ENCODE measurements at places on chromosomes 7 and 10.

DNA sequence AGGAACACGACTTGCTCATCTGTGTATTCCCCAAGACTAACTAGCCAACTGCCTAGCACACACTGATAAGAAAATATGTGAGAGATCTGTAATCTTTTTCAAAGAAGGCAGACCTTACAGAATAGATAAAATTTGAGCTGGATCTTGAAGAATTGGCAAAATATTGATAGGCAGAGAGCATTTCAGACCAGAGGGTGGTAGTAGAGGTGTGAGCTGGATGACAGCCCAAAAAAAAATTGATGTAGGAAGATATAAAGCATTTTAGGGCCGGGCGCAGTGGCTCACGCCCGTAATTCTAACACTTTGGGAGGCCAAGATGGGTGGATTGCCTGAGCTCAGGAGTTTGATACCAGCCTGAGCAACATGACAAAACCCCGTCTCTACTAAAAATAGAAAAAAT is 1.2 kb upstream of the ZNF746 start:
- DNase-seq: no peak

- DNase-seq: no peak
Measured at GRCh38 chr7:255721-256361, 34.1 kb upstream of the FOXL3 start.

- DNase-seq: no peak
Measured at GRCh38 chr7:945556-946255, 8.8 kb downstream of the ADAP1 start.

DNA sequence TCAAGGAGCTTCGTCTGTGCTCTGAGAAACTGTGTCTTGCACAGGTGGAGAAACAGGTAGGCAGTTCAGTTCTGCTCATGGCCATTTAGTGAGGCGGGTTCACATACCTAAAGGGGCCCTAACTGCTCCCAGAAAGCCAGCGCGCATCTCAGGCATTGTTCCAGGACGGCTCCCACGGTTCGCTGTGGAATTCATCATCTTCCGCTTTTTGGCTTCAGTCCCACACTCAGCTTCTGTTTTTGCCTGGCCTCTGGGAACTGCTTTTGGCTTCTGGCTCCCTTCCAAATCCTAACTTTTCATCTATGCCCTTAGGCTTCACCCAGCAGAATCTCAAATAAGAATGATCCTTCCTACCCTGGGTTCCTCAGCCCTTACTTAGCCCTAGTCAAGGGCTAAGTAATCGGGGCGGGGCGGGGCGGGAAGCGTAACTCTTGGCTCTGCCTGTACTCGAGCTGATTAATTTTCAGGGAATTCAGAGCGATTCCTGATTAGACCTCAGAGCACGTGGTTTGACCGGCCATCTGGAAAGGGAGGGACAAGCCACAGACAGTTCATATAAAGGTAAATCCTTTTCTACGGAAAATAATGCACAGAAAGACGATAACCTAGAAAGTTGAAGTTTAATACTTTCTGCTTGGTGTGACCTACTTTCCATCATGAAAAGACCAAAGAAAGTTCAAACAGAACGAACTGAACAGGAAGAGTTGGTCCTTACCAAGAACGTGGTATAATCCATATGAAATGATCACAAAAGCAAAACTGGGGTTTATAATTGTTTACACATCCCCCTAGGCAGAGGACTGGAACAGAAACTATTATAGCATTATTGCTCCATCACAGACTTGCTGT is 105.7 kb downstream of the ST8SIA6 start:
- DNase-seq: no peak

DNA sequence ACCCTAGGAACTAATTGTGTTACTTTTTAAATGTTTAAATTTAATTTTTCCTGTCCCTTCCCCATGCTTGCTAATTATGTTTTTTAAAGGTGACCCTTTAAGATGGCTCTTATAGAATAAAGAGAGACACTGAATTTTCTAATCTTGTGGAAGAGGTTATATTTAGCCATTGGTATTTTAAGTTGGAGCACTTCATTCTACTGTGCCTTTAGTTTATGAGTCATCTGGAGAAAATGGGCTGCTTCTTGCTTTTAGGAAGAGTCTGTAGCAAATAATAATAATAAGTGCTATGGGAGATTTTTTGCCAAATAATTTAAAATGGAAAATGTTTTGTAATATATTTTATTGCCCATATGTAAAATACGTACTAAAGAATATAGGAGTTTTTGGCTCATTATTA is 139.7 kb downstream of the ADK start:
- no peak for DNase-seq

DNA sequence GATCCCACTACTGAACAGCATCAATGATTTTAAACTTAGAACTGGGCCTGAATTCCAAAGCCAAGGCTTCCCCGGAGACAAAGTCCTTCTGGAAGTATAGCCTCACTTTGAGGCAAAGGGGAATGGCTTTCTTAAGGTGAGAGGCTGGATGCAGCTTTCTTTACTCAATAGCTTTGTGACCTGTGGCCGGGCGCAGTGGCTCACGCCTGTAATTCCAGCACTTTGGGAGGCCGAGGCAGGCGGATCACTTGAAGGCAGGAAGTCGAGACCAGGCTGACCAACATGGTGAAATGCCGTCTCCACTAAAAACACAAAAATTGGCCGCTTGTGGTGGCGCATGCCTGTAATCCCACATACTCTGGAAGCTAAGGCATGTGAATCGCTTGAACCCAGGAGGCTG is 3.2 kb upstream of the FGFR2 start:
- no peak for DNase-seq

DNA sequence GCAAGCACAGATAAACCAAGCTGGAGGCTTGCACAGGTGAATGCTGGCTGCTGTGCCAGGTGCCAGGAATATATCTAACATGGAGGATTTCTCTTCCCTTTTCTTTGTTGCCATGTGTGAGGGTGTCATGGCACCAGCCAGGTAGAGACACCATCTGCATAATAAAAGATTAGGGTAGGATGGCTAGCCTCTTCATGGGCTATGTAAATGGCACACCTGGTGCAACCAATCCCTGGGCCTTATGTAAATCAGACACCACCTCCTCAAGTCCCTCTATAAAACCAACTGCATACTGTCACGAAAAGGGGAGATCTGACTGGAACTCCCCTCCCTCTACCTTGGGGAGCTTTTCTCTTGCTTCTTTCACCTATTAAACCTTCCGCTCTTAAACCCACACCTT is 322.5 kb upstream of the POM121L12 start:
- DNase-seq: no peak

DNA sequence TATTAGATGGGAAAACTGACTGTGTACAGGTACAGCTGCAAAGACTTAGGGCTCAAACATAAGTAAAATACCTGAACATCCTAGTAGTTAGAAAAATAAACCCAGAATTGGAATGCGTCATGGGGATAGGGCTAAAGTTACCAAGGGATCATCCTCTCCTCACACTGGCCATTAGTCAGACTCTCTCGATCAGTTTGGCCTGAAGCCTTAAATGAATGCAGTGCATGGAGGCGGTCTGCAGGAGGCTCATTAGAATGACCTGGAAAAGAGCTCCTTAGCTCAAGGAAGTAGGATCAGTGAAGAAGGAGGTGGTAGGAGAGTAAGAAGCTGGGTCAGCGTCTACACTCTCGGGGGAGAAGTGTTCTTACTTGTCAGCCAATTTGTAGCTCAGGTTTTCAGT is 35.3 kb downstream of the DENND2A start:
- DNase-seq: no peak

DNA sequence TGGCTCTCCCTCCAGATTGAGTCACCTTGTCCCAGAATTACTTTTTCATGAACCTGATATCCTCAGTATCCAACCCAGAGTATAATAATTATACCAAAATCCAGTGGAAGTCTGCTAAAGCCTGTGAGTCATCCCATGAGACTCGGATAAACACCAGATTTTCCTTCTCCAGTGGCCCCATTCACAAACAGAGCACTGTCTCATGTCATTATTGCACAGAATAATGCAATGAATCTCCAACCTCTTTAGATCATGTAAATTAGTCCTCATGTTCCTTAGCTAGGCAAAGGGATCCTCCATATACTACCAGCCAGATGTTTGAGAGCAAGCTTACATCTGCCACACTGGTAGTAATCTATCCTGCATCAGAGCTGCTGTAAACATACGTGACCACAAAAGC is 89.0 kb downstream of the AMPH start:
- DNase-seq: no peak

GRCh38 chr7:37310327-37311080 is 138.2 kb downstream of the ELMO1 start:
- no peak for DNase-seq

- no peak for DNase-seq
Measured at GRCh38 chr10:19944911-19945663, 128.9 kb downstream of the PLXDC2 start.

GRCh38 chr7:23230641-23231101 is 15.9 kb upstream of the GPNMB start:
- DNase-seq: no peak

DNA sequence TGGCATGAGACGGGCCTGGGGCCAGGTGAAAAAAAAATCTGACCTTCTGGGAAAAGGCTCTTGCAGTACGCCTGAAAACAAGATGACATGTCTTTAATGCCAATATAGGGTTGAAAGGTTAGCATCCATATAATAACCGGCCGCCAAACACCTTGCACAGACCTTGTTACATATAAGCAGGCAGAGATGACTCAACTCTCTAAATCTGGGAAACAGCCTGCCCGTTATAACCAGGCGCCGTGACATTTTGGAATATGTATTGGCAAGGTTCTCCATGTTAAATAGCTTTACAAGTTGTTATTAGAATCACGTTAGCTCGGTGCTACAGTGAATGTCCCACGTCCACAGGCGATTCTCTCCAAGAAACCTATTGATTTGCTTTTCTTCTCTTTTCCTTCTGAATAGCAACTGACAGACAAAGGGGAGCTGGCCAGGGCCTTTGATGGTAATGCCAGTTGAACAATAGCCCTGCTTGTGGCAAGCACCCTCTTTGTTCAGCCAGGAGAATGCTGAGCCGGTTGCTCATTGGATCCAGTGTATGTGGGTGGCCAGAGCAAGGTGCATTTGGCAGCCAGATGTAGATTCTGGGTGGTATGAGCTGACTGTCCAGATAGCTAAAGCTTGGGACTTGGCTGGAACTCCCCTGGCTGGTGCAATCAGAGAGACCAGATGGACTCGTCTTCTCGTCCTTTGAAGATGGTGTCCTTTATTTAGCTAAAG is 80.1 kb upstream of the AUTS2 start:
- no peak for DNase-seq

DNA sequence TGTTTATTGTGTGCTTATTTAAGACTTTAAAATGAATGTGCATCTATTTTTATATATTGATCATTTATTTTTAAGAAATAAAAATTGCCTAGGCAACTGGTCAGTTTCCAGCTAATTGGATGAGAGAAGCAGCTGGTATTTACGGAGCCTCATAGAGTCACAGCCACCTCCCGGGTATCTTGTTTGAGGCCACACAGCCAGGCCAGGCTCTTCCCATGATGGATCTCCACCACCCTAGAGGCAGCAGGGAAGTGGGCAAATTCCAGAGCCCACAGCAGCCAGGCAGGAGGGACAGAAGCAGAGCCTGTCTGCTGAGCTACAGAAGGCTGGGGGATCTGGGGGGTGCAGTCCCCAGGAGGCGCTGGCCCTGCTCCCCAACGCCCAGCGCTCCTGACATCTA is 61.6 kb downstream of the CLEC2L start:
- no peak for DNase-seq

Data from effector CD4-positive, alpha-beta T cell (primary cell).